ENCODE measurements at places on chromosomes 1 and 21. TPM values are rescaled to one million over a fixed set of nuclear protein-coding genes. Genes with fewer than 3 reads are reported as not detected.

The MROH9 gene
- total RNA-seq: not detected

The BGLAP gene
- 0.28 TPM for total RNA-seq

The APCS gene
- total RNA-seq: not detected

The SPRR3 gene
- 10,043 TPM for total RNA-seq

The LORICRIN gene
- total RNA-seq: not detected

The SYPL2 gene
- not detected for total RNA-seq

The NIBAN1 gene
- total RNA-seq: 27.5 TPM

The STPG1 gene
- total RNA-seq: 8.0 TPM

DNA sequence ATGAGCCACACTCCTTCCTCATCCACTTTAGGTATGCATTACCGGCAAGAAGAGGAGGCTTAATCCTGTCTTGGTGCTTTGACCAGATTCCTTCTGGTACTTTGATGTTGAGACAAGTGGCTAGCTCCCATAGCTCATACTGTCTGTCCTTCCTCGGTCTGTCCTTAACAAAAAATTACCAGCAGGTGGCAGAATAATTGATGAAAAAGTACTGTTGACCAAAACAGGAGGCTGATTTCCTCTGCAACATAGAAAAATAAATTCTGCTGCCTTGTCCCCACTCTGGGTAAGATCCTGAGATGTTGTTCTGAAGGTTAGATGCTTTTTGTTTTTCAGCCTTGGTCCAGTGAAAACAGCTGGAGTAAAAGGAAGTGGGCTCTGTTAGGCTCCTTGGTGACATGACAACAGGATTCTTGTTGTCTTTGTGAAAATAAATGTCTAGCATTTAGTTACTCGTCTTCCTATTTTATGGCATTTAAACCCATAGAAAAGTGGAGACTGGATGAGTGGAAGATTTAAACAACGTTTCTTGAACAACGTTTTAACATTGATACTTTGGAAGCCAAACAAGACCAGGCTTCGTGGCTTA is 11.2 kb upstream of the HJV start:
- ATAC-seq: no peak

DNA sequence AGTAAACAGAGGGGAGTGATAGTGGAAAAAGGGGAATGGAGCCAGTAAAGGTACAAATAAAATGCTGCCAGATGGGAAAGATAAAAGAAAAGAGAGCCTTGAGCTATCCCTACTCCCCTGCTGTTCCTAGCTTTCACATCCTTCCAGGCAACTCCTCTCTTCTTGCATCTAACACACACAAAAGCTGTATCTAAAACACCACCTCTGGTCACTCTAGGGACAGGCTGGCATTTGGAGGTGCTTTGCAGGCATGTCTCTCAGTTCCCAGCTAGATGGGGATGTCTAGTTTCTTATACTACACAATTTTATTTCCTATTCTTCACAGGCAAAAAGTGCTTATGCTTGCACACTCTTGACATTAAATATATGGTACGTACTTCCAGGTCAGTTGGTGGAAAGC is 185.1 kb upstream of the ST6GALNAC5 start:
- ATAC-seq: no peak

GRCh38 chr1:53663529-53664300 is 75.2 kb downstream of the GLIS1 start:
- ATAC-seq: no peak

GRCh38 chr1:204505674-204506200 is 10.5 kb upstream of the MDM4 start:
- ATAC-seq: no peak

GRCh38 chr1:59220356-59220755 is 76.5 kb upstream of the FGGY start:
- no peak for ATAC-seq

DNA sequence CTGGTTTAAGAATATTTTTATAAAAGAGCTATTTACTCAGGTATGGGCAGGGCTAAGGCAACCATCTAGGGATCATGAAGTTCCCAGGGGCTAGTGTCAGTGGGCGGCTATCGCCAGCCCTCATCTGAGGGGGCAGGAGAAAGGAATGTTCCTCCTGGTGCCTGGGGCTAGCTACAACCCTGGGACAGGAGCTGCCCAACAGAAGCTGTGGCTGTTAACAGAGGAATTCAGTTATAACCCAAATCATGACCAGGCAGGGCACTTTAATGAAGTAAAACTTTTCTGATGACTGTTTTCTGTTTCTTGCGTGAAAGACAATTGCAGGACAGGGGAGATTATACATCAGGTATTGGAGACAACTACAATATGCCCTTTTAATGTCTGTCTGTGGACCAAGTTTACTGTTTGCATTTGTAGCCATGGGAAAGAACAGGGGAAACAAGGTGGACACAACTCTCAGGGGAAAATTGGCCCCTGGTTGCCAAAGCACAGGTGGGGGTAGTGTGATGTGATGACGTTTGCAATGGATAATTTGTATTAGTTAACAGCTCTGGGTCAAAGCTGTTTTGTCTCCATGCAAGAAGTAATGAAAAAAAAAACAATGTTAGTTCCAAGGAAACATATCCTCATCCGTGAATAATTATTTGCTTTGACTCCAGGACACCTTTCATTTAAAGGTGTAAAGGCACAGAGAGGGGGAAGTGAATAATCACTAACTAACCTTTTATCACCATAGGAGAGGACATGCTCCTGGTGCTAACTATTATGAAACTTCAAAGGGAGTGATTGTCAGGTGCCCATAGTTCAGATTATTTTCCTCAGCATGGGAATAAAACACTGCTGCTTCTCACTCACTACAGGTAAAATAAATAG is 105.2 kb downstream of the TSEN15 start:
- ATAC-seq: no peak

DNA sequence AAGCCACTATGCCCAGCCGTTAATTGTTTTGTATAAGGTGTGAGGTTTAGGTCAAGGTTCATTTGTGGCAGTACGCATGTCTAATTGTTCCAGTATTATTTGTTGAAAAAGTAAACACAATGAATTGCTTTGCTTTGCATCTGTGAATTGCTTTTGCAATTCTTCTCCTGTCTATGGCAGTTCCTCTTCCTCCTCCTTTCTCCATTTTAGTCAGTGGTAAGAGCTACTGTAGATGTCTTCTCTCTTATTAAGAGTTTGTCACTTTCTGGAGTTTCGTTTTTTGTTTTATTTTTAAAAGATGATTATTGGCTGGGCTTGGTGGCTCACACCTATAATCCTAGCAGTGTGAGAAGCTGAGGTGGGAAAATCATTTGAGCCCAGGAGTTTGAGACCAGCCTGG is 29.2 kb downstream of the C1orf185 start:
- no peak for ATAC-seq

- ATAC-seq: no peak
Observed at GRCh38 chr1:22075718-22076117, 23.2 kb downstream of the CDC42 start.

GRCh38 chr1:234781241-234782065 is 171.5 kb upstream of the IRF2BP2 start:
- no peak for ATAC-seq

- ATAC-seq: peak; percentile 5
Observed at GRCh38 chr21:46650476-46651098, 15.1 kb downstream of the PRMT2 start.

DNA sequence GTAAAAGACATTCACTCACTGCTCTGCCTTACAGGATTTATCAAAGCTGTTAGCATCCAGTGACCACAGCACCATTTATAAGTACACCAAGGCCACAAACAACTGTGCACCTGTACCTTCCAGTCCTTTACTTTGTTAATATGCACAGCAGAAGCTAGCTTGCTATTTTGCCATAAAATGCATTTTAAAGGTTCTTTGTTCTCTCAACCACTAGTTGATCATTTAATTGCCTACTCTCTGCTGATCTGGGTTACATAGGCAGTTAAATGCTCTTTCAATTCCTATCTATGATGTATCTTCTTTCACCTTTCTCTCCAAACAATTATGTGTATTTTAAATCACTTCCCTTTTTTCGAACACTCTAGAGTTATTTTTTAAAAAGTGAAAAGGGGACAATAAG is 126.4 kb downstream of the SIPA1L2 start:
- ATAC-seq: no peak

DNA sequence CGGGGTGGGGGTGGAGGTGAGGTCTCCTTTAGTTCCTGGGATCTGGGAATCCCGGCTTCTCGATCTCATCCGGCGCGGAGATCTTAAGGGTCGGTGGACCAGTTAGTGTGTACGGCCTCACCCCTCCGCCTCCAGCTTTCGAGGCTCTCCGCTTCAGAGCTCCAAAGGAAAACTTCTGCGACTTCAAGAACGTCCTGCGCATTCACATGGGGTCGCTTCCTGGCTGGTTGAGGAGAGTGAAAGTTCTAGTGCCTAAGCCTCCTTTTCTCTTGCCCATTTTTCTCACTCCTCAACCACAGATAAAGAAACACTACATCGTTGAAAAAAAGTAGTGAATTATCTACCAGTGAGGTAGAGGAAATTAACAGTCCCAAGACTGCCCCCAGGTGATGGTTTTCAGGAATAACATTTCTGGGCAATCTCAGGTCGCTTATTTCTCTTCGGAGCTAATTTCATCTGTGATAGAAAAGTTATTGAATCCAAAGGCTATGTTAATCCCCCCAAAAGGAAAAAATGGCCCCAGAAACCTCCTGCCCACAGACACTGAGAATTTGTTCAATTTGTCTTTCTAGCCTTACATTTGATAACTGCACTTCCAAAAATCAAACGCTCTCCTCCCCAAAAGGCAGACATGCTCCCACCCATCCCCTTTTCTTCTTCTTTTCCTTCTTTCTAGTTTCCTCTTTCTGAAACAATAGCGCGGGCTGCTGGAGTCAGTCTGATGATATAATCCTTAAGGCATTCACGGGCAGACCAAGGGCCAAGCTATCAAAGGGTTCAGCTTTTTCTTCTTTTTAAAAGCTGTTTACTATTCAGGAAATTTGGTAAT is 20.6 kb upstream of the TBX15 start:
- ATAC-seq: peak; percentile 55

- no peak for ATAC-seq
Observed at GRCh38 chr1:230230948-230231773, 164.1 kb downstream of the GALNT2 start.

DNA sequence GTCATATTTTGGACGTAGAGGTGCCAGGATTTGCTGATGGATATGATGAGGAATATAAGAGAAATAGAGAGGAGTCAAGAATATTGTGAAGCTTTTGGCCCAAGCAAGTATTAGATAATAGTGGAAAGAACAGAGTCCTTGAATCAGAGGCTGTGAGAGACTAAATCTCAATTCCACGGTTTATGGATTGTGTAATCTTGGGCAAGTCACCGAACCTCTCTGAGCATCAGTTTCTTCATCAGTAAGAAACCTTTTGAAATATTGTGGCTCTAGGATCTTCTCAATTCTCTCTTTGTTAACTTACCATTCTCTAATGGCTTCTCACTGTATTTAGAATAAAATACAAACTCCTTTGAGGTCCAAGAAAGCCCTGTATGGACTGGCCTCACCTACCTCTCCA is 77.6 kb downstream of the RPS6KA1 start:
- no peak for ATAC-seq

- ATAC-seq: no peak
Observed at GRCh38 chr1:167905671-167906070, 8.3 kb downstream of the ADCY10 start.

DNA sequence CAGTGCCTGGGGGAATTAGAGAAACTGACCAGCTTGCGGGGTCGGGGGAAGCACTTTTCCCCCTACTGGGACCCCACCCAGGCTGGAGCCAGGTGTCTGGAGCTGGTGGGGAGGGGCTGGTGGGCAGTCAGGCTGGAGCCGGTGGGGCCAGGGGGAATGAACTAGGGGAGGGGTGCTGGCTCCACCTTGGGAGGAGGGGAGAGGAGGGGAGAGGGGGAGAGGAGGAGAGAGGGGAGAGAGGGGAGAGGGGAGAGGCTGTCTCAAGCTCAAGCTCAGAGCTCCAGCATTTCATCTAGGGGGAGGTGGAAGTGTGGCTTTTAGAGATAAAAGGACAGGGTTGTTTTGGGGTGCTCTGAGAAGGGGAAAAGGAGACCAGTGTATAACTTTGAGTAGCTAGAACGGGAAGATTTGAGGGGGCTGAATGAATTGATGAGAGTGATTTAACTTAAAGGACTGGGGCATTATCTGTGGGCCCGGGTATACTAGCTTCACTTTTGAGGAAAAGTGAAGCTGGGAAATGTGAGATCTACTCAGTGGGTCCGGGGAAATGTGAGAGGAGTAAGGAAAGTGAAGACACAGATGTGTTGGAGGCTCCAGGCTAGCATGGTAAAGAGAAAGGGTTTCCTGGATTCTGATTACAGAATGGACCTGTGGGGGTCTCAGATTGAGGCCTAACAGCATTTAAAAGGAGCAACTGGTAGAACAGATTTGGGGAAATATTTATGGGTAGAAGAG is 2.8 kb downstream of the EFNA1 start:
- ATAC-seq: no peak

- ATAC-seq: peak; percentile 67
Observed at GRCh38 chr1:206685769-206686477, 1.2 kb downstream of the MAPKAPK2 start.

- ATAC-seq: no peak
Observed at GRCh38 chr1:1085171-1085841, 11.2 kb upstream of the RNF223 start.

GRCh38 chr1:102019530-102019929 is 22.8 kb upstream of the OLFM3 start:
- no peak for ATAC-seq

- ATAC-seq: no peak
Observed at GRCh38 chr1:1324084-1324523, 356 bp downstream of the INTS11 start.

GRCh38 chr1:35707601-35708440 is 10.9 kb downstream of the C1orf216 start:
- ATAC-seq: peak; percentile 30

DNA sequence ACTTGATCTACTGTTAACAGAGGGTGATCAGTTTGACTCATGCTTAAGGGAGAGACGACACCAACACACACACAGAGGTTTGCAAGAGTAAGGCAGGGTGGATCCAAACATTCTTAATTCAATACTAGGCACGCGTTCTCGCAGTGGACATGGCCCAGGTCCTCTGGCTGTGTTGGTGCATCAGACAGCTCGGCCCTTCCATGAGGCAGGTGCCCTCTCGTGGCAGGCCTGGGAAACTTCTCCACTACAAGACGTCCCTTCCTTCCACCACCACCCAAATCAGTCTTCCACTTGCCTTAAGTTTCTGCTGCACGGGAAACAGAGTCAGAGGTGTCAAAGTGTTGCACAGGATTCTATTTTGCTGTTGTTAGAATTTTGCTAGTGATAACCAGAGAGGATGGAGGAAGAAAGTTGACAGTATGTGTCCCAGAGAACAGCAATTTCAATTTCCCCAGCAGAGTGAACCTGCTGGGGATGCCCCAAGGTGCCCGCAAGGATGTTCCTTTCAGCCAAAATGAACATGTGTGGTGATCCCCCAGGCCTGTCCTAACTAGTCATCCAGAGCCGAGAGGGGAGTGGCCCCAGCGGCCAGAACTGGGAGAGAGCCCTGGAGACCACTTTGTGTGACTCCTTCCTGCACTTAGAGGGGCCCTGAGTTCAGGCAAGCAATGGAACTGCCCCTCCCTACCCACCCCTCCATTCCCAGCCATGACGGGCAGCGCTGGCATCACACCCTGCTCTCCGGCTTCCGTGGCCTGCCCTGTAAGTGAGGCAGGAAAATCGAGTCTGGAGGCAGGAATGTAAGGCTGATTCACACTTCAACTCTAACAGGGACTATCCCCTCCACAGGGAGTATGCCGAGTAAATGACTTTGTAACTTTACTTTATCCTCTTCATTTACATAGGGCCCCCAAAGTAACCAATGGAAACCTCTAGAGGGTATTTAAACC is 34.8 kb downstream of the MX1 start:
- ATAC-seq: peak; percentile 78
